ENCODE measurements at places on chromosomes 16 and 17.

DNA sequence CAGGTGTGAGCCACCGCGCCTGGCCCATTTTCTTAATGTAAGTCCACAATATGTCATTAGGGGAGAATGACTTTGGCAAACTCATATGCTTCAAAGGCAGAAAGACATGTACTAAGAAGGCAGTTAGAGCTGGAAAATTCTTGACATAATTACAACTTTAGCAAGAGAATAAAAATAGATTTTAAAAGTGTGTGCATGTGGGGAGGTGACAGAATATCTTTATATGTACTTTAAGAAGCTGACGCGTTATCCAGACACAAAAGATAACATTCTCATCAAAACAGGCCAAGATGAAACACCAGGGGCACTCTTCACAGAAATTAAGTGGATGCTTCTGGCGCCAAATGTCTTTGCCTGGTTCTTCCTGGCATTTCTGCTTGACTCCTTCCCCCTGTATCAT is 28.2 kb downstream of the GJC1 start:
- no peak for DNase-seq
- no peaks in the 10 kb centered on the region for H3K27me3 ChIP-seq
- H3K4me1 ChIP-seq: no peaks in the 10 kb centered on the region
- H3K4me3 ChIP-seq: no peak overlapping the region
- no peak overlapping the region for H3K27ac ChIP-seq
- H3K36me3 ChIP-seq: peaks cover 20% of the 10 kb centered on the region

DNA sequence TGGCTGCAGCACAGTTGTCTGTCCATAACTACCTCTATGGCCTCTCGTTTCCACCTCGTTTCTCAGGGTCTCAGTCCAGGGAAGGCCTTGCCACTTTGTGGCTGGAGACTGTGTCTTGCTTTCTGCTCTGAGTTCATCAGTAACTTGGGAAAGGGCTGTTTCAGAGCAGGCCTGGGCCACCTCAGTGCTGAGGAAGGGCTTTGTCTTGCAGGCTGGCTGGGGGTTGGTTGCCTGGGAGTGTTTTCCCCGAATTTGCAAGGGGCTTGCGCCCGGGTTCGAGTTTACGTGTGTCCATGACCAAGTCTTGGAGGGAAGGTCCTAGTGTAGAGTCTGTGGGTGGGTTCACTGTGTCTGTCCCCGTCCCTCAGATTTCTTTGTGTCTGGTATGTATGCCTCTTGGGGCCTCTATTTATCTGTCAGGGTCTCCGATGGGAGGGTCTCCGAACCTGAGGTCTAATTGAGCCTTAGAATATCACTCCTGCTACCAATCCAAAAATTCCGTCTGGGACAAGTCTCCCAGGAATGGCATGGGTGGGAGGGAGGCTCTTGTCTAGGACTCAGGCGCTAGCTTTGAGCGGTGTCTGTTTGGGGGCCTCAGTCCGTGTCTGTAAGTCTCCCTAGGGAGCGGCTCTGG is 594 bp upstream of the TGFB1I1 start:
- no peaks in the 10 kb centered on the region for H3K27me3 ChIP-seq
- no peak for DNase-seq
- H3K4me3 ChIP-seq: peak overlapping the region; percentile 60

- no peak overlapping the region for H3K27ac ChIP-seq
Measured at GRCh38 chr17:15006421-15007128, 258.6 kb downstream of the PMP22 start.

- no peaks in the 10 kb centered on the region for H3K36me3 ChIP-seq
- no peak overlapping the region for H3K4me3 ChIP-seq
- no peak overlapping the region for H3K27ac ChIP-seq
- peaks cover 19% of the 10 kb centered on the region for H3K27me3 ChIP-seq
Measured at GRCh38 chr16:84360170-84360569, 8.2 kb upstream of the ATP2C2 start.

- peaks cover 4% of the 10 kb centered on the region for H3K4me1 ChIP-seq
- DNase-seq: no peak
- H3K27ac ChIP-seq: no peak overlapping the region
- peaks cover 29% of the 10 kb centered on the region for H3K36me3 ChIP-seq
- H3K4me3 ChIP-seq: no peak overlapping the region
- H3K27me3 ChIP-seq: no peaks in the 10 kb centered on the region
Measured at GRCh38 chr17:50758524-50758923, 8.8 kb downstream of the ANKRD40CL start.

DNA sequence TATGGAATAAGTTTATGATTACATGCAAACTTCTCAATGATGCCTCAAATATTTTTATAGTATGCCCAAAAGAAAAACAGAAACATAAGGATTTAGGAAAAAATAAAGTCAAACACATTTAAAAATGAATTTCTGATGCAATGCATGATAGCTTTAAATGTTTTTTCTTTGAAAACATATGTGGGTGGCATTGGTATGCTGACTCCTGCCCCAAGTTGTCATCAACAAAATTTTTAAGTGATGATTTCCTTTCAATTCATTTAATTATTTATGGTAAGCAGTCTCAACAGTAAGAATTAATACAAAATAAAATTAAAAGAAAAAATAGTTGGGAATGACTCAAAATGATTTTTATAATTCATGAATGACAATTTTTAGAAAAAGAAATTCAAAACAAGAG is 104.9 kb downstream of the CEP112 start:
- peaks cover 7% of the 10 kb centered on the region for H3K4me1 ChIP-seq
- no peak for DNase-seq
- H3K36me3 ChIP-seq: no peaks in the 10 kb centered on the region
- no peaks in the 10 kb centered on the region for H3K27me3 ChIP-seq
- H3K4me3 ChIP-seq: no peak overlapping the region
- H3K27ac ChIP-seq: peak overlapping the region; percentile 8
